NCI-H446 (cell line): ENCODE measurements at places on chromosomes 3 and 15.
A peak's percentile ranks its signal among the peaks of the same experiment; 100 is the strongest.

GRCh38 chr3:70684701-70685100, 372.3 kb upstream of the MDFIC2 start:
- no peak for DNase-seq

- no peak for DNase-seq
Observed at GRCh38 chr15:38048001-38048455, 113.6 kb downstream of the TMCO5A start.

- DNase-seq = no peak
Observed at GRCh38 chr3:106620646-106621045, 751.8 kb upstream of the CBLB start.

GRCh38 chr3:182787302-182788036, 5.8 kb upstream of the ATP11B start:
- no peak for DNase-seq

DNA sequence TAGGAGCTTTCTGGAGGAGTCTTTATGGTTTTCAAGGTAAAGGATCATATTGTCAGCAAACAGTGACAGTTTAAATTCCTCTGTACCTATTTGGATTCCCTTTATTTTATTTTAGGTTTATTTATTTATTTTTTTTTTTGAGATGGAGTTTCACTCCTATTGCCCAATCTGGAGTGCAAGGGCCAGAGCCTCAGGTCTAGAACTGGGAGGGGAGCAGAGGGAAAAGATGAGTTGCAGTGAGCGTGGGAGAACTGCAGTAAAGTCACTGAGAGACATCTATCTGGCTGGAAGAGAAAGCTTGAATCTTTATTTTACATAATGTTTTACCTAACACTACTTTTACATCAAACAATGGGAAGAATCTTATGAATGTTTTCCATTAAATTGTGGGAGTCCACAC, 49.5 kb upstream of the GK5 start:
- DNase-seq = no peak

DNA sequence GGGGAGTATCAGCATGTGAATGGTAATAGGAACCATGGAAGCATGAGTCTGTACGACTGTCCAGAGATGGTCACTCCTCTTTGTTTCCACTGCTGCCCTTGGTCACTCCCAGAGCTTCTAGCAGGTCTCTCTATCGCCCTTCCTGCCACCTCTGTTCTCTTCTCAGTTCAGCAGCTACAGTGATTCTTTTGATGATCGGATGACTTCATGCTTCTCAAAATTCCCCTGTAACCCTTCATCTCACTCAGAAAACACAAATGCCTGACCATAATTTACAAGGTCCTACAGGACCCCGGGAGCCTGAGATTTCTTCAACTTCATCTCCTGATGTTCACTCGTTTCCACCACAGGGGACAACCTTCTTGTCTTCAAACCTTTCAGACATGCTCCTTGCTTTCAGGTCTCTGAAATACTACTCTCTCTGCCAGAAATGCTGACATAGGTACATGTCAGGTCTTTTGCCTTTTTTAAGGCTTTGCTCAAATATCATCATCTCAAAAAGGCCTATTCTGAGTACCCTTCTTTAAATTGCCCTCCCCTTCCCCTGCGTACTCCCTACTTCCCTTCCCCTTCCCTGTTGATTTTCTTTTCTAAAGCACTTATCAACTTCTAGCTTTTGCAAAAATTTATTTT, 42.1 kb upstream of the BHLHE40 start:
- DNase-seq = no peak

- DNase-seq = no peak
Observed at GRCh38 chr3:109943181-109943580, 605.8 kb upstream of the DPPA4 start.

GRCh38 chr3:193621127-193621526, 28.1 kb downstream of the OPA1 start:
- no peak for DNase-seq

DNA sequence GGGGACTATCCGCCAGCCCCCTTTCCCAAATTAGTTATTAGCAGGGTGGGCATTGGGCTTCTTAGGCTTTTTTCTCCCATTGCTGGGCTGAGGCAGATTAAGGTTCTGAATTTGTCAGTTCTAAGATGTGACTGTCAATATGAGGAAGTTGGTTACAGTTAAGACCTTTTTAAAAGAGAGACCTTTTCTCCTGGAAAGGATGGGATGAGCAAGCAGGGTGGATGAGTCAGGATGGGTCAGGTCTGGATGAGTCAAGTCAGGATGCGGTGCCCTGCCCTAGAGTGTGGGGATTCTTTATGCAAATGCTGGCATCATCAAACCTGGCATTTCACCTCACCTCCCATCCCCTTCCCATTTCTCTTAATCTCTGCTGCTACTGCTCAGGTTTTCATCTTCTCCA, 1.9 kb downstream of the AEN start:
- DNase-seq = no peak

- DNase-seq = no peak
Observed at GRCh38 chr3:18716821-18717220, 291.7 kb upstream of the SATB1 start.

DNA sequence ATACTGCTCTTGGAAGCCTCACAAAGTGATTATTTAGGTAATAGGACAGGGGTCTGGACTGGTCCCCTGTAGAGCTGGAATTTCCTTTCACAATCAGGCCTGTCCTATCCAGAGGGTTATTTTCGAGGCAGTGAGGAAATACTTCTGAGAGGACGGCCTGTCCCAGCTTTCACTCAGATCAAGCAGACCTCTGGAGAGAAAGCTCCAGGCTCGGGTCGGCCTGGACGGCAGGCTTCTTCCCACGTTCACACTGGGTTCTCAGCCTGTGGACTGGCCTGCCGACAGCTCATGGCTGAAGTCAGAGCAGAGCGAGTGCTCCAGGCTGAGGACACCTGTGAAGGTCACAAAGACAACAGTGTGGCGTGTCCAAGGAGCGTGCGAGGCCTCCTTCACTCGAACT, 405.3 kb downstream of the VPS13C start:
- DNase-seq = no peak

DNA sequence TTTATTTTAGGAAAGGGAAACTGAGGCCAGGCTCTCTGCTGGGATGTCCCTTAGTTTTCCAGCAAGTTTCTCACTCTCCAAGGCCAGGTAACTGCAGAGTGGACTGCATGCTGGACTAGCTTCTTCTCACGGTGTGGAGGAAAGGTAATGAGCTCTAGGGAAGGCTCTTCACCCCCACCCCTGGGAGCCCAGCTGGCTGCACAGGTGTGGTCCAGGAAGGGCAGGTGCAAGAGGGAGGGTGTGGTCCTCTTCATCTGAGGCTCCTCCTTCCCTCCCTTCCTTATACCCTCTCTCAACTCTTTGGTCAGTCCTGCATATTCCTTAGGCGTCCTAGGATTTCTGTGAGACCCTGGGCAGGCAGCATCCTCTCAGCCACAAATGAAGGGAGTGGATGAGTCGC, 33.9 kb downstream of the RNU5B-1 start:
- no peak for DNase-seq

- no peak for DNase-seq
Observed at GRCh38 chr3:197289726-197290125, 8.7 kb downstream of the DLG1 start.

DNA sequence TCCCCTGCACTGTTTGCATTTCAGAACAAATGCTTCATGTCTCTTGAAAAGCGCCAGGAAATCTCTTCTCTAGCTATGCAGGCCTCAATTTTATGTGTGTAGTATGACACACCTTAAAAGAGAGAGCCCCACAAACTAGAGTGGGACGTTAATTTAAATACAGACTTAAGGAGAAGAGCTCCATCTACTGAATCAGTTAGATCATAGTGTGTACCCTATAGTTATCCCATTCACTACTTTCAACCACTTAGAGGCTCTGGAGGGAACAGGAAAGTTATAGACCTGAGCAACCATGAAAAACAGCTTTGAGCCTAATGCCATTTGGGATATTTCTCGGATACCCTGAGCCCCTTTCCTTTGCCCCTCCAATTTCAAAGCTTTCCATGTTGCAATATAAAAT, 153.7 kb downstream of the TIGIT start:
- peak; percentile 33 for DNase-seq

DNA sequence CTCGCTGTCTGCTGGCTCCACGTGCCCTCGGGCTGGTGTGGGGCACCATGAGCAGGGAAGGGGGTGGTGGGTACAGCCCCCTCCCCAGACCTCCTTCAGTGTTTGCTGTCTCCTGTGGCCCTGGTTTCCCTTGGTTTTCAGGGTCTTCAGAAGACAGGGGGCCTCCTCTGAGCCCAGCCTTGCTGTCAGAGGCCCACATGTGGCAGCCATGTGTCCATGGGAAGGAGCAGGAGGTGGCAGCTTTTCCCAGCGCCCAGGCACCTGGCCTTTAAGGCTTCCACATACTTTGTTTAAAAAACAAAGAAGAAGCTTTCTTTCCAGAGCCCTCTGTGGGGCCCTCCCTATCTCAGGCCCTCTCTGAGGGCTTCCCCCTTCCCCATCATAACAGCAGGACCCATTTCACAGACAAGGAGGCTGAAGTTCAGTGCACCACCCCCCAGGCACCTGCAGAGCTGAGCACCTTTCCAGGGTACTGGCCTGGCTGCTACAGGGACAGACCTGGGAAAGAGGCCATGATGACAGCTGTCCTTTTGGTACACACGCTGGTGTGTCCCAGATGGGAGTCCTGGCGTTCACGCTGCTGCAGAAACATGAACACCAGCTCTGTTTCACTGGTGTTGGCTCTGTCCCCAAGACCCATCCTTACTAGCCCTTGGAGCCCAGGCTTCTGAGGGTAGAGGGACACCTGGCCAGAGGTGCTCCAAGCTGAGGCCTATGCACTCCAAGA, 73.7 kb downstream of the DNAJB8 start:
- DNase-seq = peak; percentile 38

- DNase-seq = no peak
Observed at GRCh38 chr3:173399044-173399443, 1.5 kb downstream of the NLGN1 start.

DNA sequence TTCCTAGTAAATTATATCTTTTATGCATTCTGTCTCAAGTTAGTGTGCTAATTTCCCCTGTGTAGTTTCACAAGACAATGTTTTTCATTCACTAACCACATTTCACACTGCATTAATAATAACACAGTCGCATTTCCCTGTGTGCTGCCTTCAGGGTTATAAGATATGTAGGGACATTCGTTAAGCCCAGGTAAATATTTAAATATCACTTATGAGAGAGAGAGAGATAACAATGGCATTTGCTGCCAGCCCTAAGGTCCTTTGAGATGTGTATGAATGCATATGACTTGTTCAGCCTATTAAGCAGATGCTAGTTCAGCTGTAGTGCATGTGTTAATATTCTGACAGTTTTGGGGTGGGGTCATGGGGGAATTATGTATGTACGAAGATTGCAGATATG, 876.7 kb downstream of the NAALADL2 start:
- DNase-seq = no peak

DNA sequence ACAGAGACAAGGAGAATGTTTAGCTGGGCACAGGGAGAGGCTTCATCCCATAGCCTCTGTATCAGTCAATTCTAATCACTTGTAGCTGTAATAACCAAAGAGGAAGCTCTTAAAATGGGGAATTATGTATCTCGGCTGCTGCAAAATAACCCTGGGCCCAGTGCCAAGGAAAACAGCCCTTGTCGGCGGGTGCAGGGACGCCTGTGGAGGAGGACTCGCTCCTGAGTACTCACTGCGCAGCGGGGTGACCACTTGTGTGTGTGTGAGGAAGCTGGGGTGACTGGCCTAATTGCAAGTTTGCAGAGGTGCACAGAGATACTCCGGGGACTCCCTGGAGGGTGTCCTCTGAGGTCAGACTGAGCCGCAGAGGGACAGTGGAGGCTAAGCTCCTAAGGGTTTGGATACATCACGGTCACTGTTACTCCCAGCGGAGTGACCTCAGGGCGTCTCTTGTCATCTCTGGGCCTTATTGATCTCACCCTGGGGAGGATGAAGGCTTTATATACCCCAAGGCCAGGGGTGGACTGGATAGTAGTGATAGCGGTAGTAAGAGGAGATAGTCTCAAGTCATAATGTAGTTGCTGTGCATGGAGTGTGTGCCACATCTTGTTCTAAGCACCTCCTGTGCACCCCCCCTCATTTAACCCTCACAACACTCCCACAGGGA, 37.2 kb downstream of the SLC6A6 start:
- no peak for DNase-seq

DNA sequence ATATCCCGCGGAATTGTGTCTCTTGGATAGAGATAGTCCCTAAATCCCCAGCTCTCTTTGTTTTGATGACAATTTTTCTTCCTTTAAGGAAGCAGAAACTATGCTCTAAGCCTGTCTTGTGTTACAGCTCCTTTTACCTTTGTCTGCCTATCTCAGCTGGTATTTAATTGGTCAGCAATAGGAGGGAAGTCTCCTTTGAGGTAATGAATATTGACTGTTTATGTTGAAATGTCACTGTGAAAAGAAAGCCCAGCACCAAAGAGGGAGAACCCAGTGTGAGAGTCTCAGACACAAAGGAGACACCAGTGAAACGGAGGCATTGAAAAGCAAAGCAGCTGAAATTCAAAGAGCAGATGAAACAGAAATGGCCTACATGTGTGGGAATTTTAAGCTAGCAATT, 372.6 kb downstream of the NR2F2 start:
- DNase-seq = no peak

DNA sequence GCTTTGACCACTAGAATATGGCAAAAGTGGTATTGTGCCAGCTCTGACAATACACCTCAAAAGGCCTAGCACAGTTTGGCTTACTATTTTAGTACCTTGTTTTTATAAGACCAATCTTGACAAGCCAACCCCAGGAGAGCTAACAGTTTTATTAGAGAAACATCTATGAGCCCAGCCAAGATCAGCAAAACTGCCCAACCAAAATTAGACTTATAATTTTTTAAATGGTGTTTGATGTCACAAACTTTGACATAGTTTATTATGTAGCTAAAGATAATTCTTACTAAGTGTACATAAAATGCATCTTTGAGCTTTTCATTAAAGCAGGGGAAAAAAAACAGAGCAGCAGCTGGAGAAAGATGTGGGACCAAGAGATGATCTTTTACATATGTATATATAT, 537.5 kb downstream of the ZPLD1 start:
- no peak for DNase-seq

GRCh38 chr3:136929977-136930670, 27.7 kb upstream of the IL20RB start:
- no peak for DNase-seq

DNA sequence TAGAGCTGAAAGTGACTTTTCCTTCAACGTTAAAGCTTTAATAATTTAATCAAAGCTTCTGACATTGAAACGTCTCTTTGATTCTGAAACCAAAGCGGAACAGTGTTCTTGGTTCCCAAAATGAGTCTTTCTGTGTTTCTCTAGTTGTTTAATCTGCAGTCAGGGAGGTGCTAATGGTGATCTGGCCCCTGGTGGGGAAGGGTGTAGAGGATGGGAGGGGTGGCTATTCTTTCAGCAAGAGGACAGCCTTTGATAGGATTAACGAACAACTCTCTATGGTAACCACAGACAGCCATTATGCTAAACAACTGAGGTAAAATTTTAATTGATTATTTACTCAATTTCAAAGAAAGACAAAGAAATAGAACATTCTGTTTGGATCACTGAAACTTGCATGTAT, 79.9 kb upstream of the CADPS start:
- no peak for DNase-seq

GRCh38 chr3:24407980-24408680, 86.5 kb downstream of the THRB start:
- DNase-seq = no peak

DNA sequence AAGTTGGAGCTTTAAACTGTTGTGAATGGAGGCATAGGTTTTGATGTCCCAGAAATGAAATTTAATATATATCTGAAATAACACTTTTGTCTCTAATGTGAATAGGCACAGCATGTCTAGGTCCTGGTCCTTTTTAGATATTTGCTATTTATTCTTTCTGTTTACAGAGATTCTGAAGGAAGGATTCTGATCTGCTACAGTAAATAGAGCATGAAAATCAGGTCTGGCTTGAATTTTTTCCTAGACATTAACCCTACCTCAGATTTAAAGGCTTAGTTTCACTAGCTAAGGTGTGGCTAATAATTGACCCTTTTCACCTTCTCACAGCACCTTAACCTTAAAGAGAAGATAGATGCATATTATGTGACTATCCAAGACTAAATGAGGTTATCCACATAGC, 48.0 kb upstream of the SYNPR start:
- DNase-seq = no peak
